ENCODE measurements at places on chromosomes 13 and 19.

DNA sequence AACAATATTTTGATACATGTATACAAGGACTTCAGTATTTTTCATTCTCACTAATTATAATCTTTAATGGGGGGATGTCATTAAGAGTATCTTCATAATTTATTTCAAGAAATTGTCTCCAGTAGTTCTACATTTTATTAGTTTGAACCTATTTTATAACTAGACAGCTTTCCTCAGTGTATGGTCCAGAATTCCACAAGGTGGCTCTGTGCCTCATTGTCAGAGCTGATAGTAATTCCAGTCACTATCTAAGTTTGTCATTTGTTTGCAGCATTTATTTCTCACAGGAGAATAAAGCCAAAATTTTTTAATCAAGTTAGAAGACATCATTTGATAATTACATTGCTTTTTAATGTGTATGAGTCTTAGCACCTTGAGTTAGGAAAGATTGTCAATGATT lies 1633.0 kb upstream of the PCDH20 start:
- no peak for DNase-seq

- DNase-seq: no peak
These were observed 16.2 kb downstream of the NUMBL start for GRCh38 chr19:40674291-40674690.

- no peak for DNase-seq
These were observed 993.9 kb downstream of the EFNB2 start for GRCh38 chr13:105541565-105541964.

- DNase-seq: no peak
These were observed 213.0 kb downstream of the FOXO1 start for GRCh38 chr13:40453351-40454021.

GRCh38 chr19:10346509-10346908 lies 7.1 kb upstream of the ICAM3 start:
- DNase-seq: no peak

DNA sequence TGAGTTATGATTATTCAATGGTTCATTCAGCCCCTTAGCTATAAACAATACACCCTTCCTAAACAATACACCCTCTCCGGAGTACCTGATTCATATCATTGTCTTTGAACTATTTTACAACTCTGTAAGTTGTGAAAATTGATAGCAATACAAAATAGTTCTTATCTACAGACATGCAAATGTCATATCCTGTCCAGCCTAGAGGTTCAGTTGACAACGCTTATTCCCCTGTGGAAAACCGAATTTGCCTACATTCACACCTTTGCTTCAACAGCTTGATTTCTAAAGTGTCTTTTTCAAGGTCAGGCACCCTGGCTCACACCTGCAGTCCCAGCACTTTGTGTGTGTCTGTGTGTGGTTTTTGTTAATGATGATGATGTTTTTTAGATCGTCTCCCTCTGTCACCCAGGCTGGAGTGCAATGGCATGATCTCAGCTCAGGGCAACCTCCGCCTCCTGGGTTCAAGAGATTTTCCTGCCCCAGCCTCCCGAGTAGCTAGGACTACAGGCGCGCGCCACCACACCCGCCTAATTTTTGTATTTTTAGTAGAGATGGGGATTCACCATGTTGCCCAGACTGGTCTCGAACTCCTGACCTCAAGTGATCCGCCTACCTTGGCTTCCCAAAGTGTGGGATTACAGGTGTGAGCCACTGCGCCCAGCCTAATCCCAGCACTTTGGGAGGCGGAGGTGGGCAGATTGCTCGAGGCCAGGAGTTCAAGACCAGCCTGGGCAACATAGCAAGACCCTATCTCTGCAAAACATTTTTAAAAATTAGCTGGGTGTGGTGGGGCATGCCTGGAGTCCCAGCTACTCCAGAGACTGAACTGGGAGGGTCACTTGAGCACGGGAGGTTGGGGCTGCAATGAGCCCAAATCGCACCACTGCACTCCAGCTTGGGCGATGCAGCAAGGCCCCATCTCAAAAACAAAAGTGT lies 9.6 kb downstream of the C19orf53 start:
- DNase-seq: no peak

DNA sequence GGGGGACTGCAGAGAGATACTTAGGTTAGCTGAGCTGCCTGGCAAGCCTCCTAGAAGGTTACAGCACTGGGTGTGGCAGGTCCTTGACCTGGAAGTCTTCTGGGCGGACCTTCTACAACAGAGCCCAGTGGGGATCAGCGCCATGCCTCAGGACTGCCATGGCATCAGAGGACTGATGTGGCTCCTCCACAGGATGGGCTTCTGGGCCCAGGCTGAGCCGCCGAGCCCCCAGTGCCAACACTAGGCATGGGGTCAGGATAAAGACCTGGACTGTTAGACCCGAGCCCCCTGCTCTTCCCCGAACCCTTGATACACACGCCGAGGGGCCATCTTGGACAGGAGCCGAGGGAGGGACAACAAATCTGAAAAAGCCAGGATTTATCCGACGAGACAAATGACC lies 64.0 kb upstream of the SOX21 start:
- no peak for DNase-seq

DNA sequence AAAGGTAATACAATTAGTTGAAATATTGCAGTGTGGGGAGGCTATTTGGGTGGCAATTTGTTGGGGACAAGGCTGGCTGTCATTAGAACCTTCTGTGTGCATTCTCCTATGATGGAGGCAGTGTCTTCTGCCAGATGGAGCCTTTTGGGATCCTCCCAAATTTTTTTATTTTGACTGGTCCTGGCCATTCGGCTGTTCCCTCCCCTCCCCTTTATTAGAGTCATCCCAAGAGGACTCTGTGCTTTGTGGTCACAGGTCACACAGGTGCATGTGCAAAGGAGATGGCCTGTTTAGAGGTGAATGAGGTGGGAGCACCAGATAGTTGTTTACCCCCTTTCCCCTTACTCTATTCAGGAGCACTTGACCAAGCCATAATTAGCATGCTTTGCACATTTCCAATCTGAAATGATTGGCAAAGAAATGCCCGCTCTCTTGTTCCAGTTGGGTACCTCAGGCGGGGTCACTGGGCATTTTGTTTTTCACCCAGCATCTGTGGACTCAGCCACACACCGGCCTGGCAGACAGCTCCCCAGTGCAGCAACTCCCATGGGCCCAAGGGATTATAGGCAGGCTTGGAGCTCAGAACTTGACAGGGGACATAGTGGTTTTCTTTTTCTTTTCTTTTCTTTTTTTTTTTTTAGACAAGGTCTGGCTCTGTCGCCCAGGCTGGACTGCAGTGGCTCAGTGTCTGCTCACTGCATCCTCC lies 19.8 kb downstream of the GATAD2A start:
- DNase-seq: no peak

- DNase-seq: no peak
These were observed 9.8 kb downstream of the SIGLEC10 start for GRCh38 chr19:51407511-51408131.

GRCh38 chr13:25059166-25059565 lies 36.8 kb upstream of the PABPC3 start:
- no peak for DNase-seq

GRCh38 chr13:30125422-30126073 lies 181.8 kb downstream of the KATNAL1 start:
- DNase-seq: no peak

DNA sequence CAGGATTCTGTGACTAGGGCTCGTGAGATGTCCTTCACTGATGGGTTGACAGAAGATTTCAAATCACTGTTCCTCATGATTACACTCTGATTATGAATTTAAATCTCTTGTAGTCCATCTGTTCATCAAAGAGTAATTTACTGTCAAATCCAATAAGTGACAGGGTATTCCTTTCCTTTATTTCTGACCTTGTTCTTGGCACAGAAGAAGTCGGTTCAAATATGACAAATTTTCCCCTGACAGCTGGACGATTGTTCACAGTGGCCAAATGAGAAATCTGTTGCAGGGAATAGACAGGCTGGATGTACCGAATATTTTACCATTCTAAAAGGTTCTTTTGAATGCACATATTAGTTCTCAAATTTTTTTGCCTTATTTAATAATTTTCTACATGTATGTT lies 767.3 kb upstream of the GPC6 start:
- no peak for DNase-seq

GRCh38 chr13:31512331-31512730 lies 227.0 kb upstream of the RXFP2 start:
- no peak for DNase-seq

- DNase-seq: no peak
These were observed 597.8 kb downstream of the LIG4 start for GRCh38 chr13:107617527-107617926.

- DNase-seq: no peak
These were observed 20.3 kb downstream of the FBN3 start for GRCh38 chr19:8129061-8129618.
